ENCODE measurements at places on chromosomes 2 and 18.

DNA sequence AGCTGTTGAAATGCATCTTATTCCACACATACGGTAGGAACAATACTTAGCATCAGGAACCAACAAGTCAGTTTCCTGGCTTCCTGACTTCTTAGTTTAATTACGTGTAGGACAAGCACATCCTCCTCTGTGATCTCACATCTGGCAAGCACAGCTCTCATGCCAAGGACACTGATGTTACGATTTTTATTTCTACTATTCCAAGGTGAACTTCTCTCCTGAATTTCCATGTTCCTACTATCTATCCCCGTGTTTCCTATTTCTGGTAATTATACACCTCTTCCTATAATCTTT is 374.0 kb downstream of the NCKAP5 start:
- no peak for DNase-seq

DNA sequence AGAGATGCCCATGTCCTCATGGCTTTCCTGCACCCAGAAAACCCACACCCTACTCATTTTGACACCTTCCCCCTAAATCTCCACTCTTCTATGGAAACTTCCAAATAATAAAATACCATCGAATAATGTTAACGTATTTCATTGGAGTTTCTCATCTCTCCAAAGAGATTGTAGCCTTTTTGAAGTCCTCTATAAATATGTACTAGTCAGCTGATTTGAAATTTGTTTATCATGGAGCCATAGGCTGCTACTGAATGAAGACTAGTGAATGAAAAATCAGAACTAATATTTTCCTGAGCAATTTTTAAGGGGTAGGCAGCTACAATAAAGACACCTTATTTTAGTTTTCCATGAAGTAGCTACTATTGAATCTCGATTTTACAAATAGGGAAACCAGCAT is 226.1 kb upstream of the EPAS1 start:
- DNase-seq, result no peak

- no peak for DNase-seq
Measured at GRCh38 chr2:161028581-161028980, 131.6 kb upstream of the TANK start.

DNA sequence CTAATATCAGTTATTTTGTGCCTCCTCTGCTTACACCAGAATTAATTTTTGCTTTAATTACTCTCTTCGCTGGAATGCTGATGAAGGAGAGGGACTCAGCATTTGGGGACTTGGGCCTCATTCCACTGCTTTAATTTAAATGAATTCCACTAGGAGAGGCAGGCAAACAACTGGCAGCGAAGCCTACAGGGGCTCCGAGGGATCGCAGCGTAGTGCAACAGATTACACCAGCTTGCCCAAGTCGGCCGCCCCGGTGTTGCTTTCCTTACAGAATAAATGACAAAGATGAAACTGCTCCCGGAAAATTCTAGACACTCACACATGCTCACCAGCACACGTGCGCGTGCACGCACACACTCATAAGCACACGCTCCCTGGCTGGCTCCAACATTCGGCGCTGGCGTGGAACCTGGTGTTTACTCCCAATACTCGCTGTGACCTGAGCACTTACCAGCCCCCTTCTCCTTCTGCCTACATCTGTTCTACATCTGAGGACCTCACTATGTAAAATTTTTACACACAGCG is 175.4 kb downstream of the ZNF521 start:
- DNase-seq, result no peak

Measured in Right ventricle myocardium superior (tissue), 1 donor.